ENCODE measurements at places on chromosomes 11 and 22.

GRCh38 chr11:14975252-14975587 is 3.1 kb upstream of the CALCA start:
- peak; percentile 14 for DNase-seq

- DNase-seq: no peak
Observed at GRCh38 chr11:117614728-117615127, 182.3 kb downstream of the DSCAML1 start.

GRCh38 chr11:47136327-47136726 is 40.4 kb downstream of the ARFGAP2 start:
- no peak for DNase-seq

DNA sequence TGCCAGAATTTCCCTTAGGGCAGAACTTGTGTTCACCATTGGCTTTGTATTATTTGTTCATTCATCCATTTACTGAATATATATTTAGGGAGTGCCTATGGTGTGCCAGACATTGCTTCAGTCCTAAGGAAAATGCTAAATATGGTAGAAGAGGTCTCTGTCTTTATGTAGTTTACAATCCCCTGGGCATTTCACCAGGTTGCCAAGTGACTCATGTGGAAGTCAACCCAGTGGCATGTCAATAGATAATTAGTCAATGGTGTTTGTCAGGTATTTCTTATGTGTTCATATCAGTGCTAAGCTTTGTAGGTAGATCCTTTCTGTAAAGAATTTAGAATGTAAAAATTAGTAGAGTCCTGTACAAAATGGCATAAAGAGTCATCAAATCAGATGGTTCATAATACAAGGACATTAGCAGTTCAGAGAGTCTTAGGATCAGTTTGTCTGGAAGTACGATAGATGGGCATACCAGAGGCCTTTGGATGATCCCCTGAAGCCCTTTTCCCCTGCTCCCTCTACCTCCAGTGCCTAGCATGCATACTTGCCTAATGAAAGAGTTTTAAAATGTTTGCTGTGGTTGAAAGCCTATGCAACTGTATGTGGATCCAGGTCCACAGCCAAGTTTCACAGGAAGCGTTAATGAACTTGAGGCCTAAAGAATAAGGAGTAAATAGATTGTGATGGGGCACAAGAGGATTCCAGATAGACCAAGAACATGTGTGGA is 58.5 kb upstream of the SESN3 start:
- no peak for DNase-seq

- peak; percentile 59 for DNase-seq
Observed at GRCh38 chr11:10935015-10935559, 77.2 kb upstream of the ZBED5 start.

DNA sequence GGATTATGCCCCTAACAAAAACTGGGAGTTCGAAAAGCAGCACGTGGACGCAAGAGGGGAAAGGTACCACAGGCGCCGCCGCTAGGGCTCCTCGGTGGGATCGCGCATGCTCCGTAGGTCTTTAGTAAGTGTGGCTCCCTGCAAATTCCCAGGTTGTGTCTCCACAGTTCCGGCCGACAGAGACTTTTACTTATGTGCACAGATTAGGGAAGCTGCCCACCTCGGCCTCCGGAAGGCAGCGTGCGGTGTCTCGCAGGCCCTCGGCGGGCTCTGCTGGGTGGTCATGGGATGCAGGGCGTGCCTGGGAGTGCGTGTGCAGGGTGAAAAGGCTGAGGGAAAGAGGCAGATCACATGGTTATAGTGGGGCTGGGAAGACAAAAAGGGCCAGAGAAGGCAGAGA is 39.7 kb upstream of the PANX1 start:
- DNase-seq: no peak

DNA sequence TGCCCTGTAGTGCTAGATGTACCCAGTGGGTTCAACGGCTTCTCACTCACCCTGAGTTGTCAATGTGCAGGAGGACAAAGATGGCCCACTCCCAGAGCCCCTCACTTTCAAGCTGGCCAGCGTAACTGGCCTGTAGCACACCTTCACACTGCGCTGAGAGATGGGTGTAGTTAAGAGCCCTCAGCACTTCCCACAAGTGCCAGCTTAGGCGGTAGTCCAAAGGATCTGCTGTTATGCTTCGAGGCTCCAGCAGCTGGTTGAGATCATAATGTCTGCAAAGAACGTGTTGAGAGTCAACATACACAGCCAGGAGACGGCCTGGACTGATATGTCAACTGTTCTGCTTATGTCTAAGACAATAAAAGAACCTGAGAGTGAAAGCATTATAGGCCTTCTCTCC is 14.7 kb upstream of the CHRNA10 start:
- peak; percentile 7 for DNase-seq

GRCh38 chr11:128501632-128502549 is 85.5 kb downstream of the ETS1 start:
- no peak for DNase-seq

DNA sequence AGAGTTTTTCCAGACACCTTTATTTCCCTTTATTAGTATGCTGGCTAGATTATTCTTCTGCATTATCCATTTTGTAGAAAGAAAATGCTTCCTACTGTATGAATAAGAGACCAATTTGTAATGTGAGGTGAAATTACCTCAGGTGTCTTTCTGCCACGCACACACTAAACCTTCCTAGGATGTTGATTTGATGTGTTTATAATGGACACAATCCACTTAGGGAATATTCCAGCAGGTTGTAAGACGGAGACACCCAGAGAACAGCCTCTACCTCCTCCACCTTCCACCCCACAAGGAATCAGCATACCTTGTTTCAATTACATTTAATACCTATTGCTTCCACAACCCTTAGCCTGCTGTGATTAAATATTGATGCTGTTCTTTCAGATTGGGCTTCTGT is 379.1 kb upstream of the KIRREL3 start:
- no peak for DNase-seq

DNA sequence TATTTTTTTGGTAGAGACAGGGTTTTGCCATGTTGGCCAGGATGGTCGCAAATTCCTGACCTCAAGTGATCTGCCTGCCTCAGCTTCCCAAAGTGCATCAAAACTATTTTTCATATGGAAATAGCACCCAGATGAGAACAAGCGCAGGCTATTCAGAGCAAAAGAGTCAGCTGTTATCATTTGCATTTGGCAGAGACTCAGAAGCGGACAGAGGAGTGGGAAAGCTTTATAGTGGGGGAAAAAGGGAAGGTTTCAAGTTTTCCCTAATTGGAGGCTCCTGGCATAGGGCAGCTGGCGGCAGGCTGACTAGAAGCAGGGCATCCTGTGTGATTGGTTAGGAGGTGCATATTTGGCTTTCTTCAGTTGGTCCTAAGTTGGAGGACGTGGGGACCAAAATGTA is 20.2 kb downstream of the ATG13 start:
- no peak for DNase-seq

GRCh38 chr11:72379384-72380131 is 54.8 kb downstream of the CLPB start:
- no peak for DNase-seq

- DNase-seq: no peak
Observed at GRCh38 chr11:60396382-60396781, at the start of gene MS4A14. MS4A14 (plus strand) TSS chr11:60396459; CDS start chr11:60396579, 120 bp downstream.

- DNase-seq: no peak
Observed at GRCh38 chr11:100964435-100964834, 165.2 kb downstream of the PGR start.

- no peak for DNase-seq
Observed at GRCh38 chr11:2549491-2549875, 104.7 kb downstream of the KCNQ1 start.

GRCh38 chr22:28798810-28799605 is 1.4 kb downstream of the XBP1 start:
- DNase-seq: peak; percentile 89

DNA sequence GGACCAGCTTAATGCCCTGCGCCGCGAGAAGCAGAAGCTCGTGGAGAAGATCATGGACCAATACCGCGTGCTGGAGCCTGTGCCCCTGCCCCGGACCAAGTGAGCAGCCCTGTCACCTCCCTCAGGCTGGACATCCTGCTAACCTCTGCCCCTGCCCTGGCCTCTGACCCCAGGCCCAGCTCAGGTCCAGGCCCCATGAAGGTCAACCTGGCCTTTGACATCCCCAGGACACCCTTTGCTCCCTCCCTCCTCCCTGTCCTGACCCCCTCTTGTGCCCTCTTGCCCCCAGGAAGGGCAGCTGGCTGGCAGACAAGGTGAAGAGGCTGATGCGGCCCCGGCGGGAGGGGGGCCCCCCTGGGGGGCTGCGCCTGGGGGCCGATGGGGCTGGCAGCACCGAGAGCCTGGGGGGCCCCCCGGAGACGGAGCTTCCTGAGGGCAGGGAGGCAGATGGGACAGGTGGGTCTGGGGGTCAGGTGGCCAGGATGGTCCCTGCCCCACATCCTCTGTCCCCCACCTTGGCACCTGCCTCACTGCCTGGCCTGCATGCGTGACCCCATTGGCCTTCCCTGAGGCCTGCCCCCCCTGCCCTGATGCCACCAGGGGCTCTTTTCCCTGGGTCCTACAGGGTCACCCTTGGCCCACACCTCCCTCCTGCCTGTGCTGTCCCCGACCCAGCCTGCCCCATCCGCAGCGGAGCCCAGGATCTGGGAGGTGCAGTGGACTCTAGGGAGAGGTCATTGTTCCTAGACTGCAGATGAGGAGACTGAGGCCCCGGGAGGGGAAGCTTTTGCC is 5.1 kb upstream of the RPS6KA4 start:
- DNase-seq: no peak
